Kidney epithelial cell (primary cell): ENCODE measurements at places on chromosomes 6 and 20.
A peak's percentile ranks its signal among the peaks of the same experiment; 100 is the strongest.

DNA sequence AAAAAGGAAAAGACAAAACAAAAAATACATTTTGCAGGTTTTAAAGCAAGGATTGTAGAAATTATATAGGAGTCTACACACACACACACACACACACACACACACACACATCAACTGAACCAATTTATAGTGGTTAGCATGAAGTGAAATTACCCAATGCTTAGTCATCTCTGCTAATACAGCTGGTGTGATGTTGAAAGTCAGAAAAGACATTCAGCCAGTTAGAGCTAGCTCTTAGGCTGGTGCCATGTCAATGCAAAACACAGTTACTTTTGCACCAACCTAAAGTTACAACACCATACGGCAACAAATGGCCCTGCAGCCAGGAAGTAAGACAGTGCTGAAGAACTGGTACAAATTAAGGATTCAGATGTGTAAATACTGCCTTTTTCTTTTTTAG, 15.2 kb downstream of the FAM210B start:
- DNase-seq = peak; percentile 73

- DNase-seq = peak; percentile 82
Observed at GRCh38 chr20:38270869-38271605, 10.5 kb upstream of the KIAA1755 start.

GRCh38 chr6:35492258-35492973, 4.5 kb downstream of the TEAD3 start:
- DNase-seq = no peak

GRCh38 chr6:53264337-53264736, 84.4 kb downstream of the ELOVL5 start:
- no peak for DNase-seq

DNA sequence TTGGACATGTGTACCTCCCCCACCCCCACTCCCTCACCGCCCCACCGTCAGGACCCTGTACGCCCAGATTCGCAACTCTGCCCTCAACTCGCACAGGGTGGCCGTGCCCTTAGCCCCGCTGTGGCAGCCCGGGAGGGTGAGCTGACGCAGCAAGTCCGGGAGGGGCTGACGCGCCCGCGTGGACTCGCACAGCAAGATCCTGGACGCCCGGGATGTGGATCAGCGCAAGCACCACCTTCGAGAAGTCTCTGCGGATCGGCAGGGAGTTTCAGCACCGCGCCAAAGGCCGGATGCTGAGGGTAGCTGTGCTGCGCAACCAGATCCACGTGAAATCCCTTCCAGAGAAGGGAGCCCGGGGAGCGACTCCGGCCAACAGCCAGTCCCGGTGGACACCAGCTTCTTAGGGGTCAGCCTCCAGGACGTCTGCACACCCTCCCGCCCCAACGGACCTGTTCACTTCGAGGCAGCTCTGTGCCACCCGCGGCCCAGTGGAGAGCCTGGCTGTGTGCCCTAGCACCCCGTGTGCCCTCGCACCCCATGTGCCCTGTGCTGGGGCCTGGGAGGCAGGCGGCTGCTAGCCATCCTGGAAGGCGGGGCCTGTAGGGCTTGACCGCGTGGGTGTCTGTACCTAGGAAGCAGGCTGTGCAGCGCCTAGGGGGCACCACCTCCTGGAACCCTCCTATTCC, 6.7 kb upstream of the GJA10 start:
- DNase-seq = no peak

DNA sequence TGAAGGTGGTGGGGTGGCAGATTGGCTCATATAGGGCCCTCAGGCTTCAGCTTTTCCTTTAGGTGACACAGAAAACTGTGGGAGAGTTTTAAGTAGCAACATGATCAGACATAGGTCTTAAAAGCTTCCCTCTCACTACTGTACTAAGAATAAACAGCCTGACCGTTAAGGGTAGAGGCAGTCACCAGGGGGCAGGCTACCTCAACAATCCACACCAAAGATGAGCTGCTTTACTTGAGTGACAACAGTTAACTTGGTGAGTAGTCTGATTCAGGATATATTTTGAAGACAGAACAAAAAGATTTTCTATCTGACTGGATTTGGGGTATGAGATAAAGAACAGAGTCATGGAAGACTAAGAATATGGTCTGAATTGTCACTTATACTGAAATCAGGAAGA, 193.1 kb upstream of the SHLD1 start:
- DNase-seq = no peak

GRCh38 chr20:53774461-53775203, 181.0 kb upstream of the ZNF217 start:
- peak; percentile 72 for DNase-seq

- no peak for DNase-seq
Observed at GRCh38 chr6:8623441-8623840, 188.1 kb upstream of the SLC35B3 start.

GRCh38 chr6:145729887-145730286, 5.4 kb downstream of the EPM2A start:
- no peak for DNase-seq

- no peak for DNase-seq
Observed at GRCh38 chr6:56419191-56419590, 171.8 kb upstream of the COL21A1 start.
